ENCODE measurements at places on chromosomes 2 and 18.

GRCh38 chr2:198400999-198401398 is 596.6 kb downstream of the PLCL1 start:
- DNase-seq = no peak

GRCh38 chr2:233912691-233913423 is 4.3 kb upstream of the TRPM8 start:
- DNase-seq = peak; percentile 35

DNA sequence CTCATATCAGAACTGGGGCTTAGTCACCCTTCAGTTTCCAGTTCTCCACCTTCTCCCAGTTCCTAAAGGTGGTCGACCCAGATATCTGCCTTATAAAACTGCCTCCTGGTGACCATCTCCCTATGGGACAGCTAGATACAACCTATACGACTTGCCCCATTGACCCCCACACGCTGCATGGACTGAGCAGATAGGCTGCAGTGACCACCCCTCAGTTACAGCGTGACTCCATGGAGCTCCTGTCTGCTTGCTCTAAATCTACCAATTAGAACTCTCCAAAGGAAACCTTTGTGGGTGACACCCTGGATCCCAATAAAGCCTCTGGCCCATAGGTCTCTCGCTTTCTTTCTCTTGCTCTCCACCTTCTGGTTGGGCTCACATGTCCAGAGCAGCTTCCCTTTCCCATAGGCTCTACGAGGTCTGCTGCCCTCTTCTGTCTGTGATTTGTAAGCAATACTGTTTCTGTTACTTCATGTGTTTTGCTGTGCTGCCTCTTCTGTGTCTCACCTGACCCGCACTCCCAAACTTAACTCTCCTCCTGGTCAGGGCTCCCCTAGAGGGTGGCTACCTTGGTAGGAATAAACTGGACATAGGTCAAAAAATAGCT is 971.3 kb upstream of the FAM98A start:
- no peak for DNase-seq

DNA sequence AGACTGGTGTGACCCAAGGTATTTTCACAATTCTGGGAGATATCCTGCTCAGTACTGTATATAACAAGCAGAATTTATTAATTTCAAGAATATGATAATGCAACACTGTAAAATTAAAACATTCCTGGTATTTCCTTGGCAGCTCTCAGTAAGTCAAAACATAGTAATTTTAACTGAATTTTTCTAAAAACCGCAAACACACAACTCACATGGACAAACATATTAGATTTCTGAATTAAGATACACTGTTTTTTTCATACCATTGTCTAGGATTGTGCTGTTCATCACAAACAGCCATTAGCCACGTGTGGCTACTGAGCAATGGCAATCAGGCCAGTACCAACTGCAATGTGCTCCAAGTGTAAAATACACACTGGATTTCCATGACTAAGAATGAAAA is 29.6 kb downstream of the LPIN2 start:
- no peak for DNase-seq

- DNase-seq = no peak
These were observed 315.4 kb downstream of the CDH7 start for GRCh38 chr18:66066191-66066590.

- DNase-seq = no peak
These were observed 753.5 kb upstream of the PKDCC start for GRCh38 chr2:41294331-41294730.

- DNase-seq = no peak
These were observed 62.7 kb upstream of the KIF5C start for GRCh38 chr2:148812306-148812705.

DNA sequence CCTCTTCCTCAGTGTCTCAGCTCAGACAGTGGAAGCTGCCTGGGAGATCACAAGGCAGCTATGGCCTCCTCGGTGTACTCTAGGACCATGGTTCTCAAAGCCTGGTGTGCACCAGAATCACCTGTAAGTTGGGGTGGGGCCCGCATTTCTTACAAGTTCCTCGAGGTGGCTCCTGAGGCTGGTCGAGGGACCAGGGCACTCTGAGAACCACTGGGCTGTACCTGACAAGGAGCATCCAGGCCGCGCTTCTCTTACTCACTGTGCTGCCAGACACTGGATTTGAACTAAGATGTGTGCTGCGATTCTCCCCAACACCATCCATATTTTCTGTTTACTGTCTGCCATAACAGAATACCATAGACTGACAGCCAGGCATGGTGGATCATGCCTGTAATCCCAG is 59.5 kb downstream of the DIPK1C start:
- no peak for DNase-seq

- no peak for DNase-seq
These were observed 18.0 kb upstream of the FAP start for GRCh38 chr2:162261032-162261945.

DNA sequence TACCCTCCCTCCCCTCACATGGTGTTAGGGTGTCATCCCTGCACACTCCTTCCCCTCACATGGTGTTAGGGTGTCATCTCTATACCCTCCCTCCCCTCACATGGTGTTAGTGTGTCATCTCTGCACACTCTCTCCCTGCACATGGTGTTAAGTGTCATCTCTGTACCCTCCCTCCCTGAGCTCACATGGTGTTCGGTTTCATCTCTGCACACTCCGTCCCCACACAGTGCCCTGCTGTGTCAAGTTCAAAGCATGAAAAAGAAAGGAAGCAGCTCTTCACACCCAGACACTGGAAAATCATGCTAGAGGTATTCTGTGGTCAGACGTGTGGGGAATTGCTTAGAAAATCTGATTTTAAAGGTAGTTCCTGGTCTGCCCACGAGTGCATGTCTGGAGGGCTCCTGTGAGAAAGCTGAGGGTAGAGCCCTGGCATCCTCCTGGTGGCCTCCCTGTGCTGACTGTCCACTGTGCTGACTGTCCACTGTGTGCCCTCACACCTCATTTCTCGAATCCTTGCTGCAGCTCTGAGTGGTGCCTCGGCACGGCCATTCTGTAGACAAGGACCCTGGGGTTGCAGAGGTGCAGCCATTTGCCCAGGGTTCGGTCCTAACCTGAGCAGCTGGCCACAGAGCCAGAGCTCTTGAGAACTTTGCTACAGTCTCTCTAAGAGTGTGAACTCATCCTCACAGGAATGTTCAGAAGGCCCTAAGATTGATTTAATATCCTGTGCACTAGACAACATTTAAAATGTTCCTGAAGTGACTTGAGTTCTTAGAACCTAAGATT is 69.1 kb upstream of the NFATC1 start:
- DNase-seq = no peak

- DNase-seq = no peak
These were observed 1.1 kb upstream of the MBOAT2 start for GRCh38 chr2:9004338-9005204.

DNA sequence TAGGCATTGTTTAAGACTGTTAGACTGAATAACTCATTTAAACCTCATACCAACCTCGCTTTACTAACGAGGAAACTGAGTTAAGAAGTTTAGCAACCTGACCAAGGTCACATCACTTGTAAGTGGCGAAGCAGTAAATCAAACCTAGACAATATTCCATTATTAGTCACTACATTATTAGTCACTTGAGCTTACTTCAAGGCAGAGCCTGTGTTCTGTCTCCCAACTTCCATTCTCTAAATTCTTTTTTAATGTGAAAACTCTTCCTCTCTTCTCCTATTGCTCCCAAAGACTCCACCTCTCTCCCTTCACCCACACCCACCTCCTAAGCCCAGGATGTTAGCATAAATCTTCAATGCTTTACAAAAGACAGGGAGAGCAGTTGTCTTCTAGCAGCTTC is 156.5 kb downstream of the ARL6IP6 start:
- no peak for DNase-seq

DNA sequence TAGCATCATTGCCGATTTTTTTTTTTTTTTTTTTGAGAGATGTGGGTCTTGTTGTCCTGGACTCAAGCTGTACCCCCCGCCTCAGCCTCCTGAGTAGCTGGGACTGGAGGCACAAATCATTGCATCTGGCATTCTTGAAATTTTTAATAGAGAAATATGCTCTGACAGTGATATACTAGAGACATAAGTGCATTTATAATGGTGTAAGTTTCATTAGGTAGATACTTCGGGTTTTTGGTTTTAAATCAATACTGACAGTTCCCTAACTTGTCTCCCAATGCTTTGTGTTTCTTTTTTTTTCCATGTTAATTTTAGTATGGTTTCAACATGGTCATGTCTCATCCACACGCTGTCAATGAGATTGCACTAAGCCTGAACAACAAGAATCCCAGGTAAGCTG is 138.7 kb downstream of the PRPF40A start:
- no peak for DNase-seq

GRCh38 chr2:233419602-233420391 is 65.5 kb downstream of the DGKD start:
- peak; percentile 70 for DNase-seq

DNA sequence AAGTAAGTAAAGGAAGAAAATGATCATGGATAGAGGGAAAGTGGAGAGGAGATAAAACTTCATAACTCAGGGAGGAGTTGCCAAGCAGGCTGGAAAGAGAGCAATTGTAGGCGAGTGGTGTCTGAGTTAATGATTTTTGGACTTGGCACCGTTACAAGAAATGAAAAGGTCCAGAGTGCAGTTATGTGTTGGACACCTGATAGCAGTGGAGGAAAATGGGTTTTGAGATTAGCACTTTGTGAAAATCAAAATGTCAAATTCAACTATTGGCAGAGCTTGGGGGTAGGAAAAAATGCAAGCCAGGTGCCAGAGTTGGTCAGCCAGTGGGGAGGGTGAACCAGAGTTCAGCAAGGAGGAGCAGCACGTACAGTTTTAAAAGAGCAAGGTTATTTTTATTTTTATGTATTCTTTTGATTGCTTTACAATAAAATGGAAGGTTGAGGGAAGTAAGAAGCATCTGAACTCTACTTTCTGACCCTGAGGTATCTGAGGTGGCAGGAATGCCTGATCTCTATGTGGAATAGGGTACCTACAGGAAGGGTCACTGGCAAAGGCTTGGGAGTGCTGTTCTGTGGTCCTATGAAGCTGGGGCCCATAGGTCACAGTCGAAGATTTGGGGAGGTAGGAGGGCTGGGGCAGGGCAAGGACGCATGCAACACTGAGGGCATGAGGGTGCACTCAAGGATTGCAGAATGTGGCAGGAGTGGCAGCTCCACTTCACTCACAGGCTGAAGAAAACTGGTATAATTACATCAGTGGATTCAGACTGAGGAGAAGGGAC is 127.5 kb downstream of the CD8B2 start:
- DNase-seq = no peak

DNA sequence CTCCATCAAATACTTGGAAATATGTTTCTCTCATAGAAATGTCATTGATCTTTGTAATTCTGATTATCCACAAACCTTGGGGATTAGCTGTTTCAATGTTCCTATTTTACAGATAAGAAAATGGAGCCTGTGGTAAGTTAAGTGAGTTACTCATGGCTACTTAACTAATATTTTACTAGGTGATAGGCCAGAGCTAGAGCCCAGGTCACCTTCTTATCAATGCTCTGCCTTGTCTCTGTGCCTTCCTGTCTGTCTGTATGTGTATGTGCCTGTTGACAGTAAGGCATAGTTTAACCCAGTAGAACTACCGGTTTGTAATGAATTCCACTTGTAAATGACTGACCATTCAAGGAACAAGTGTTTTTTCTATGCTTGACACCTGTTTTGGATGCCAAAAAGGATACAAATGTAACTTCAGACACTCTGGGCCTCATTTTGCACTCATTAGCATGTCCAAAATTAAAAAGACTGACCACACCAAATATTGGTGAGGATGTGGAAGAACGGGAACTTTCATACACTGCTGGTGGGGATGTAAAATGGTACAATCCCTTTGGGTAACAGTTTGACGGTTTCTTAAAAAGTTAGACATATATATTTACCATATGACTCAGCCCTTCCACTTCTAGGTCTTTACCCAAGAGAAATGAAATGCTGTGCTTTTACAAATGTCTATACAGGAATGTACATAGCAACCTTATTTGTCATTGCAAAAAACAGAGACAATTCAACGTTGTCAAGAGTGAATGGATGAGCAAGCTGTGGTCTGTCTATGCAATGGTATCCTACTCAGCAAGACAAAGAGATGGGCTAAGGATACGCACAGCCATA is 19.6 kb upstream of the IL1A start:
- DNase-seq = no peak

DNA sequence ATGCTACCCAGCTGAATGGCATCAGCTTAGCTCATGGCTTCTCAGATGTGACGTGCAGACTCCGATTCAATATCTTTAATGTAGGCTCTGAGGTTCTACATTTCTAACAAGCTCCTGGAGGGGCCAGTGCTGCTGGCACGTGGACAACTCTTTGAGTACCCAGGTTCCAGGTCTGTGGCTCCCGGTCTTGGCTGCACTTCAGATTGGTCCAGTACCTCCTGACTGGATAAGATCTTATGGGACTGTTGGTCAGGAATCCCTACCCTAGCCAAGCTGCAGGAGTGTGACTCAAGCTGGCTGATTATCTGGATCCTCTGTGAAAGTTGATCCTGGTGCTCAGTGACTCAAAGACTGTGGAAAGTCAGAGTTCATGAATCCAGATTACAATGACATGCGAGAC is 222.1 kb downstream of the ANKRD30B start:
- no peak for DNase-seq

DNA sequence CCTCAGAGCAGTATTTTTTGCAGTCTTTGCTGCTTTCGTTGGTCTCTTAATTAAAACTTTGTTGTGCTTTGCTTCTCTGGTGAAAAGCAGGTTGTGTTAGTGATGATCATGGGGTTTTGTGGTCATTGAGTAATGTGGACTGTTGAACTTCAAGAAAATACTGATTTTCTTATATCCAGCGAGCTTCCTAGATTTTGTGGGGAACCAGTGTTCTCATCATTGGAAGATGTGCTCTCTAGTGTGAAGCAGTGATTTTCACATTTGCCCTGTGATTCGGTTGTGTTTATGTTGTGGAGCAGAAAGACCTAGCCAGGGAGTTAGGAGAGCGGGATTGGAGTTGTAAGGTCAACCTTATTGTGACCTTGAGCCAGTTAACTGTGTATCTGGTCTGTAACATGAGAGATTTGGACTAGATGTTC is 12.4 kb downstream of the ASAP2 start:
- no peak for DNase-seq

DNA sequence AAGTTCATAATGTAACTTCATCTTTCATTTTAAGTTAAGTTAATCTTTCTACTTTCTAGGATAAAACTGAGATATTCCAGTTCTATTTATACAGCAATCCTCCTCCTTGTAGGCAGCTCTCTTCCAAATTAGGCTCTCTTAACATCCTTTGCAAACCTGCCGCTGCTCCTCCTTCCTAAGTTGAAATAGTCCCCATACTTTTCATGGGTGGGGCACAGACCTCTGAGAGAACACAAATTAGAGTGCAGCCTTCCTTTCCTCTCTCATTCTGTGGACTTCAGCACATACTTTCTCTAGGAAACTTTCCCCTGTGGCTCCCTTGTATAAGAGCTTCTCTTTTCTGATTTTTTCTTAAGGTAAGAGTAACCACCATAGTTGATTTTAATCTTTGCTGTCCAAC is 28.3 kb downstream of the TWSG1 start:
- DNase-seq = no peak

DNA sequence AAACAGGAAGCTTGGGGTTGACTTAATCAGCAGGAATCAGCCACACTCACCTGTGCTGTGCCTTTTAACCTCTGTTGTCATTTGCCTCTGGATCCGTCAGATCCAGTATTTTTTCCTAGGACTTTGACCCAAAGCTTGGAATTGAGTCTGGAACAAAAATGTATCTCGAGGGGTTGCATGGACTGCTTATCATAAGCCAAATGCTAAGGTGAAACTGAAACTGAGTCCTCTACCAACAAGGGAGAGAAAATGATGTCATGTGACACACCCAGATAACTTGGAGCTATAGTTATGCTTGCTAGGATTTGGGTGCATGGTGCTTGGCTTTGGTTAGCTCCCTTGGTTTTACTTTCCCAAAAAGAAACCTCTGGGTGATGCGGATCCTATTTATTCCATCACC is 2158.6 kb upstream of the PIK3C3 start:
- no peak for DNase-seq

- no peak for DNase-seq
These were observed 163.2 kb upstream of the KLF7 start for GRCh38 chr2:207328944-207329386.
